RWPE1 (cell line): ENCODE measurements at places on chromosomes 16 and 17.

DNA sequence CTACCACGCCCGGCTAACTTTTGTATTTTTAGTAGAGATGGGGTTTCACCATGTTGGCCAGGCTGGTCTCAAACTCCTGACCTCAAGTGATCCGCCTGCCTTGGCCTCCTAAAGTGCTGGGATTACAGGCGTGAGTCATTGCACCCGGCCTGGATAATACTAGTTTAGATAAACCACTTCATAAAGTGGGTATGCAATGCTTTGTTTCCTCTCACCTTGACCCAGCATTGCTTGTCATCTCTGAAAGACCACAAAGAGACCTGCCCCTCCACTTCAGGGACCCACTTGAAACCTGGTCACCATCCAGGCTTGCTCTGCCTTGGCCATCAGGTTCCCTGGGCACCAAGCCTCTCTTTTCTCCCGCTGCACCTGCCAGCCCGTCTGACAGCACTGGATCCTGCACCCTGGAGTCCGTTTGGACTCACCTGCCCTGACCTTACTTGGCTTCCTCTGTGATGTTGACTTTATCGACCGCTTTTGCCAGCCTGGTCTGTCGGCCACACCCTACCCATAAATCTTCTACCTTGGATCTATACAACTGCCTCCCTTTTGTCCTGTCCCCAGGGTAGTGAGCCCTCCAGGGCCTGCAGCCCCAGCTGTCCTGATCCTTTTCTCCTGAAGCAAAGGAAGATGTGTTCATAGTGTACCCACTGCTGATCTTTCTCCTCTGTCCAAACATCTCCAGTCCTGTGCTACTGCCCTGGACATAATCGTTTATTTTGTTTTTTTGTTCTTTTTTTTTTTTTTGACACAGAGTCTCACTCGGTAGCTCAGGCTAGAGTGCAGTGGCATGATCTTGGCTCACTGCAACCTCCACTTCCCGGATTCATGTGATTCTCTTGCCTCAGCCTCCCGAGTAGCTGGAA is 12.7 kb upstream of the ZG16 start:
- no peak for DNase-seq

DNA sequence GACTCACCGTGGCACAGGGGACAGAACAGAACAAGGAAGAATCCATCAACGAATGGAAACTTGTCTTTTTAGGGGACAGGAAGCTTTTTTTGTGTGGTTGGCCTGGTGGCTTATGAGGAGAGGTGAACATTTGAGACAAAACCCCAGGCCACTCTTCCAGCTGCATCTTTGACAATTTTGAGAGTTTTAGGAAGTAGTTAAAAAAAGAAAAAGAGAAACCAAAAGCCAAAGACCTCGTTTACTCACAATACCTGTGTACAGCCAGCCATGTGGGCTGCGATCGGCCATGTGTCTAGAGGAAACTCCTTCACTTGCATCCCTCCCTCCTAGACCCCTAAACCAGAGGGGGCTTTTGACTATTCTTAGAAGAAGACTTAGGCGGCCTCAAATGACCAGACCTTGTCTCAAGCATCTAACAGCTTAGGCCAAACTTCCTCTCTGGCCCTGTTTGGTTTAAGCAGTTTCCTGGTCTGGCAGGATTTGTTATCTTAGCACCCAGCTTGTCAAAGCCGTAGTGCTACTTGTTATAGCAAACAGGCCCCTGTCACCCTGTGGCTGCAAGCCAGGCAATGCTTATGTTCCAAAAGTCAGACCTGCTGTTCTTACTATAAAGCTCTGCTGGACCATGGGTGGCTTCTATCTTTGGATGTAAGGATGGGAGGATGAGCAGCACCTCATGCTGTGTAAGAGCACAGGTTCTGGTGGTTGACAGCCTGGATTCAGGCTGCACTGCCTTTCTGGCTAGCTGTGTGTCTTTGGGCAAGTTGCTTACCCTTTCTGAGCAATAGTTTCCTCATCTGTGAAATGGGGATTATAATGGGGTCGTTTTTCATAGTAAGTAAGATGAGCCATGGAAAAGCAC is 17.7 kb downstream of the KSR1 start:
- no peak for DNase-seq

- DNase-seq: no peak
Observed at GRCh38 chr17:57511475-57512123, 233.5 kb downstream of the CCDC182 start.

DNA sequence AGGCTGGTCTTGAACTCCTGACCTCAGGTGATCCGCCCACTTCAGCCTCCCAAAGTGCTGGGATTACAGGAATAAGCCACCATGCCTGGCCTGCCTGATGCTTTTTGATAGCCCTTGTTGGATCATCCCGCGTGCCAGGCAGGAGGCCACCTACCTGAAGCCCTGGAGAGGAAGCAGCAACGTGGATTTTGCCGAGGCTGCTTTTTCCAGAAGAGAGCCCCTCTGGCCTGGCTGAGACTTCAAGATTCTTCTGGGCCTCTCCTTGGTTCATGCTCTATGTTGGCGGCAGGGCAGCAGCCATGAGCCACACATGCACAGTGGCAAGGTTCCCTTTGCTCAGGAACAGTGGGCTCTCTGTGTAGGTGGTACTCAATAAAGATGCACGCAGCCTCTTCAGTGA is 11.5 kb downstream of the KATNB1 start:
- DNase-seq: no peak

- DNase-seq: no peak
Observed at GRCh38 chr16:12706628-12707027, 97.1 kb downstream of the CPPED1 start.

DNA sequence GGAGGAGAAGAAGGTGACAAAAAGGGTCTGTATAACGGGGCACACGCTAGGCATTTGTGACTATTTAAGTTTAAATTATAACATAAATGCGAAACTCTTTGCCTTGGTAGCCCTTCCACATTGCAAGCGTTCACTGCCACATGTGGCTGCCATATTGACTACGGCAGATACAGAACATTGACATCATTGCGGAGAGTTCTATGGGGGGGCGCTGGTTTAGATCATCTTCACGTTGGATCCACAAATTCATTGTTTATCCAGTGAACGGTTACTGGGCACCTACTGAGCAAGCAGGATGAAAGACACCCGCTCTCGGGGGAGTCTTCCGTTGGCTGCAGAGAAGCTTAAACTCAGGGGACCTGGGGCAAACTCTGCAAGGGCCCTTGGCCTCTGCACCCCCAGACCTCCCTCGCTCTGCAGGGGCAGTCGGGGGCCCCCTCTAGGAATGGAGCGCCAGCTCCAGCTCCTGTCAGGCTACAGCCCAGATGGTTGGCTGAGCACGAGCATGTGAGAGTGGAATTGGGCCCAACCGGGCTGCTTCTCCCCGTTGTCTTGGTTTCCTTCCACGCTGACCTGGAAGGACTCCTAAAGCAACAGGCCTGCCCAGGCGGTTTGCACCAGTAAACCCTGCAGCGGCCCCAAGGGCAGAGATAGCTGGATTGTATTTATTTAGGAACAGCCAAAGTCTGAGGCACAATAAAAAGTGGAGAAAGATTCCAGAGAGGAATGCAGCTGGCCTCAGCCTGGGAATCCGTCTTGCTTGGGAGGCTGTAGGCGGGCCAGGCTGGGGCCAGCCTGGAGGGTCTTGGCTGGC is 172.2 kb downstream of the SEC14L1 start:
- no peak for DNase-seq

GRCh38 chr16:6110346-6110745 is 1012.8 kb upstream of the EEF2KMT start:
- DNase-seq: no peak
